ENCODE measurements at places on chromosomes 4 and X. TPM values are rescaled to one million over a fixed set of nuclear protein-coding genes. Genes with fewer than 3 reads are reported as not detected.

The RHOXF1 gene
- 35.0 TPM for total RNA-seq

The DOCK11 gene
- 4.3 TPM for total RNA-seq

The SPATA18 gene
- 139 TPM for total RNA-seq

The HS3ST1 gene
- 8.8 TPM for total RNA-seq

The CTAG1A gene
- 18.1 TPM for total RNA-seq

The VCX3A gene
- total RNA-seq, result 110 TPM

DNA sequence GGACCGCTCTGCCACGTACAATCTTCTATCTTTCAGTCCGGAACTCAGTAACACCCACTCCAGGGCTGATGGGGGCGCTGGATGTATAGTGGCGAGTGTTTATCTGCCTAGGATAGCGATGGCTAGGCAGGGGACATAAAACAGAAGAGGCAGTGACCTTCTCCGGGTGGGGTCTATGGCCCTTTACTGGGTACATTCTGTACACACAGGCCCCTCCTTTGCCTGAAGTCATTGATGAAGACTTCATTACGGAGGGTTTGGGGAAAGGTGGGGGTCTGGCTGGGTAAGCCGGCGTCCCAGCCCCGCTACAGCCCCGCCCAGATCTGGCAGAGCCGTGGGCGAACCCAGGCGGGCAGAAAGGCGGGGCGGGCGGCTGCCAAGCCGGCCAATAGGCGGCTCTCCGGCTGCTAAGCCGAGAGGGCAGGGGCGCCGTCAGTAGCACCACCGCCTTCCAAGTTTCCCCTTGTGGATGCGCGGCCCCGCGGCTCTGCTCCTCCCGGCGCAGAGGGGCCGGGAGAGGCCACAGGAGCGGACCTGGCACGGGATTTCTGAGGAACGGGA lies at the start of gene CHST7:
Gene CHST7 (plus strand): TSS at position 435 of the 561 bp plus-strand sequence. CDS start 167 bp downstream, outside the sequence.
- DNase-seq, result peak; percentile 66

GRCh38 chr4:55169352-55169961 lies 44.1 kb upstream of the KDR start:
- DNase-seq, result no peak

GRCh38 chrX:46791927-46792809 lies 33.2 kb upstream of the SLC9A7 start:
- no peak for DNase-seq

- peak; percentile 34 for DNase-seq
Measured at GRCh38 chr4:148441624-148441985, 609 bp downstream of the NR3C2 start.

DNA sequence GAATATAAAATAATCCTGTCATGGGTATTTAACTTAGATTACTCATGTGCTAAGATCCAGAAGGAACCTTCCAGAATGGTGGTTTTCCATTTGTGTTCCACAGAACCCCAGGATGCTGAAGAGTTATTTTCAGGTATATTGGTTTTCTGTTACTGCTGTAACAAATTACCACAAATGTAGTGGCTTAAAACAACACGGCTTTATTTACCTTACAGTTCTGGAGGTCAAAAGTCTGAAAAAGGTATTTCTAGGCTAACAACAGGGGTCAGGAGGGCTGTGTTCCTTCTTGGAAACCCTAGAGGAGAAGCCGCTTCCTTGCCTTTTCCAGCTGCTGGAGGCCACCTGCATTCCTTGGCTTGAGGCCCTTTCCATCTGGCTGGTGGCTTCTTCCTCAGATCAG lies 57.9 kb upstream of the HPSE start:
- DNase-seq, result no peak
